ENCODE measurements at places on chromosomes 11 and 22.

DNA sequence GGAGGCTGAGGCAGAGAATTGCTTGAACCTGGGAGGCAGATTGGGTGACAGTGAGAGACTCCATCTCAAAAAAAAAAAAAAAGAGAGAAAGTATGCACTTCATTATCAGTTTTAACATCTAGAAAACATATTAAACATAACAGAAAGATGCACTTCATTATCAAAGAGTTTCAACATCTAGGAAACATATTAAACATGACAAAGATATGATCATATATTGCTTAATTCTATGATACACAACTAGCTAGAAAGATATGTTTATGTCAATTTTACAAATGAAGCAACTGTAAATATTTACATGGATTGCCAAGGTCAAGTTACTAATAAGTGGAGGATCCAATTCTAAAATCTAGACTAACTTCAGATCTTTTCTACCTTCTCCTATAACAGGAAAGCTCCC lies 50.4 kb upstream of the CTSC start:
- DNase-seq, result no peak

DNA sequence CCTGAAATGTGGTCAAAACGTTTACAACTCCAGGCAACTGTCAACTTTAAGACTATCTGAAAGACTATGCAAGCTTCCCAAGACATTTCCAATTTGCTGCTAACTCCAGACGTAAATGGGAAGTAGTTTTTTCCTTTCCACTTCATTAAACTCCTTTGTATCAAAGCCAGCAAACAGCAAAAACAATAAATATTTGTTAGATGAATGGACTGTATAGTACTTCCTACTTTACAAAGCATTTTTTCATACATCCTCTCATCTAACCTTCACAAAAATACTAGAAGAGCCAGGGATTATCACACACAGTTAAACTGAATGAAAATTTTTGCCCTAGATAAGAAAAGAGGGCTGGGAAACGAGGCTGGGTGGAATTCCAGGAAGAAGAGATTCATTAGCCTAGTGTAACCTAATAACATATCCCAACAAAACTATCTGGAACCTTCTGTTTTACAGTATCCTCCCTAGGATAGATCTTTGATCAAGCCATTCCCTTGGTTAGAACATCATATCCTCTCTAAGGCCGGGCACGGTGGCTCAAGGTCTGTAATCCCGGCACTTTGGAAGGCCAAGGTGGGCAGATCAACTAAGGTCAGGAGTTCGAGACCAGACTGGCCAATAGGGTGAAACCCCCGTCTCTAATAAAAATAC lies 10.4 kb downstream of the NUP98 start:
- DNase-seq, result no peak

GRCh38 chr11:69249311-69250185 lies 44.4 kb upstream of the MYEOV start:
- no peak for DNase-seq

GRCh38 chr22:50529416-50529896 lies 356 bp downstream of the TYMP start:
- no peak for DNase-seq

GRCh38 chr11:117502015-117502778 lies 174.5 kb downstream of the CEP164 start:
- no peak for DNase-seq

- no peak for DNase-seq
Measured at GRCh38 chr11:11981364-11981763, 27.1 kb downstream of the DKK3 start.

DNA sequence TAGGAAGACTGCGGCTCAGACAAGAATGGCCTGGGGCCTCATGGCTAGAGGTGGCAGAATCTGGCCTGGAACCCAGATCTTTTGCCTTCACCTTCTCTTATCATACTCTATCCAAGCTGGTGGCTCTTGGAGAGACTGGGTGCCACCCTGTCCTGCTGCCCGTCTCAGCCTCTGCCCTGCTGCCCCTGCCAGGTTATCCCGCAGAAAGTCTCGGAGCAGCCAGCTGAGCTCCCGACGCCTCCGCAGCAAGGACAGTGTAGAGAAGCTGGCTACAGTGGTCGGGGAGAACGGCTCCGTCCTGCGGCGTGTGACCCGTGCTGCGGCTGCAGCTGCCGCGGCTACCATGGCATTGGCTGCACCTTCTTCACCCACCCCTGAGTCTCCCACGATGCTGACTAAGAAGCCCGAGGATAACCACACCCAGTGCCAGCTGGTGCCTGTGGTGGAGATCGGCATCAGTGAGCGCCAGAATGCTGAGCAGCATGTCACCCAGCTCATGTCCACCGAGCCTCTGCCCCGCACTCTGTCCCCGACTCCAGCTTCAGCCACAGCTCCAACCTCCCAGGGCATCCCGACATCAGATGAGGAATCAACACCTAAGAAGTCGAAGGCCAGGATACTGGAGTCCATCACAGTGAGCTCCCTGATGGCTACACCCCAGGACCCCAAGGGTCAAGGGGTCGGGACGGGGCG lies 5.9 kb downstream of the INCENP start:
- DNase-seq, result no peak

DNA sequence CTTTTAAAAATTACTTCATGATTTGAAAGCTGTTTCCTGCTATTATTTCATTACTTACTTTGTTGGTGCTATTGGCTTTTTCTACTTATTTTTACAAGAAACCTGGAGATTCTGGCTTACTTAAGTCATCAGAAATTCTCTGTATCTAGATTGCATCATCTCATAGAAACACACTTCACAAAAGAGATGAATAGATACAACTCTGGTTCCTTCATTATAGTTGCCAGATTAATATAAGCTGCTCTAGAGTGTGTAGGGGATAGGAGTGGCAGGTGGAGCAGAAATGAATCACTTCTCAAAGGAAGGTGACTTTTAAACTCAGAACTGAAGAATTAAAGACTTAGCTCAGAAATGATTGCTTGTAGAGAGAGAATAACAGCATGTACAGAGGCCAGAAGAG lies 20.0 kb downstream of the CYP2R1 start:
- DNase-seq, result no peak

DNA sequence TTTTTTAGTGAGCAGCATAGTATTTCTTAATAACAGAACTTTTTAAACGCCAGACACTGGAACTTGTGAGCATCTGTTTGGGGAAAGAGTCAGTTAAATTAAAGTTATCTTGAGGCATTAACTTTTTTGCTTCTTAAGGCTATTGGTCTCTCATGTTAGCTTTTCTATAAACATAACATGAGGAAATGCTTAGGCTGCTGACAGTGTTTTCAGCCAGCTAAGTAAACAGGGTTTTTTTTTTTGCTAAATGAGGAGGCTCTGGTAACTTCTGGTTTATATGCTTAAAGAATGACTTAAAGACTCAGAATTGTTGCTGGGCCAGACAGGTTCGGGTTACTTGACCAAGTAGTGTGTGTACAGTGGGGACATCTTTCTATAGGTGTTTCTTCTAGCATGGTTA lies 95.8 kb upstream of the ALKBH3 start:
- DNase-seq, result no peak

DNA sequence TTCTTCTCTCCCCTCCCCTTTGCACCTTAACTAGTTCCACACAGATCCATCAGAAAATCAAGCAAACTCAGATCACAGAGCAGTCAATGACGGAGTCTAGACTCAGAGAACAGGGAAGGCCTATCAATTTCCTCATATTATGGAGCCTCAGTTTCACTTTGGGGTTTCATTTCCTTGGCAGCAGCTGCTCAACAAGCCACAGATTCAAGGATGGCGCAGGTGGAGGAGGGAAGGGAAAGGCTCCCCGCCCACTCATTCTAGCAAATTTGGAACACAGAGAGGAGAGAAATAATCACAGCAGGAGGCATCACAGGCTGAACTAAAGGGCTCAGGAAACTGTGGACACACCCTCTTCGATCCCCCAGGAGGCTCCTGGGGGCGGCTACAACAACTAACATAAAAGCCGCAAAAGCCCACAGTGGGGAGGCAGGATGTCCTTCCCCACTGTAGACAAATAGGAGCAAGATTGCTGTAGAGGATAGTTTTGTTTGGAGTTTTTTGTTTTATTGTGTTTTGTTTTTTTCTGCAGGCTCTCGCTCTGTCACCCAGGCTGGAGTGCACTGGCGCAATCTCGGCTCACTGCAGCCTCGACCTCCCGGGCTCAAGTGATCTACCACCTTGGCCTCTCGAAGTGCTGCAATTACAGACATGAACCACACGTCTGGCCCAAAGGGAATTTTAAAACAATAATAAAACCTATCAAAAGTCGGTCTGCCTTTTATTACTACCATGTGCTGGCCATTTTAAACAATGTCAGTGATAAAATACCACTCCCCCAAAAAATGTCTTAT lies 3.4 kb downstream of the PLAAT3 start:
- DNase-seq, result no peak
